ENCODE measurements at places on chromosomes 2 and 18. TPM values are rescaled to one million over a fixed set of nuclear protein-coding genes. Genes with fewer than 3 reads are reported as not detected.

SERPINB13 gene
- total RNA-seq: not detected

AFF3 gene
- total RNA-seq: 10.6 TPM

GRCh38 chr2:16639431-16639830 is 26.2 kb downstream of the CYRIA start:
- no peak for DNase-seq

- no peak for DNase-seq
Measured at GRCh38 chr18:9714266-9715087, 6.4 kb downstream of the RAB31 start.

MC2R gene
- not detected for total RNA-seq

All from left colon (tissue), 2 donors.